ENCODE measurements at places on chromosomes 12 and 14.

DNA sequence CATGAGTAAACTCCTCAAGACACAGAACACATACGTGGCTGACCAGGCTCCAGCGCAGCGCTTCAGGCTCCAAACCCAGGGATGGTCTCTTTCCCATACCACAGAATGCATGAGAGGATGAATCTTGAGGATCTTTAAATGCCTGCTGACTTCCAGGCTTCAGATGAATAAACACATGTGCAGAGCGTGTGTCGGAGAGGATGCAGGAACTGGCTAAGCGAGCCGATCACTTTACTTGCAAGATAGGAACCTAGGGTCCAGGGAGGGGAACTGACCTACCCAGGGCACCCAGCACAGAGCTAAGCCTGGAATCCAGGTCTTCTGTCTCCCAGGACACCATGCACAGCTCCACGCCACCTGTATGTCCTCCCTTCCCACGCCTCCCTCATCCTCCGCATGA, 209.8 kb downstream of the BCL11B start:
- DNase-seq: no peak

- DNase-seq: no peak
These were observed 68.6 kb downstream of the TGFB3 start for GRCh38 chr14:75913183-75913582.

DNA sequence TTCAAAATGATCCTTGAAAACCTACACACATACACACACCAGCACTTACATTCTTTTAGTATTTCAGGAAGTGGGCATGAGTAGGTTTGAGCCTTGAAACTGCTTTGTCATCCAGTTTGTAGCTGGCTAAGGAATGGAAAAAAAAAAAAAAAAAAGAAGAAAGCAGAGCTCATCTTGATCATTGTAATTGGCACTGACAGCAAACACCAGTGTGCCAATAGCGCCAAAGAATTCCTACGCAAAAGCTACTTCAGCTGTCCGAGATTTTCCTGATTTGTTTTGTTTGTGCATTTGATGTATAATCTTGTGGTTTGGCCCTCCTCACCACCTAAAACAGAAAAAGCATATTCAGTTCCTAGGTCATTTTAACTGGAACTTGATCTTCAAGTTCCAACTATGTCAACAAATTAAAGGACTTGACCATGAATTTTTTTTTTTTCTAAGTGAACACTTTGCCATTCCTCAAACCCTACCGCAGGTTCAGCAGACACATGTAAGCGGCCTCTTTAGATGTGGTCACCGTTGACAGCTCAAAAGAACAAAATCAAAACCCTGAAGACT, 57.3 kb downstream of the FLRT2 start:
- no peak for DNase-seq

DNA sequence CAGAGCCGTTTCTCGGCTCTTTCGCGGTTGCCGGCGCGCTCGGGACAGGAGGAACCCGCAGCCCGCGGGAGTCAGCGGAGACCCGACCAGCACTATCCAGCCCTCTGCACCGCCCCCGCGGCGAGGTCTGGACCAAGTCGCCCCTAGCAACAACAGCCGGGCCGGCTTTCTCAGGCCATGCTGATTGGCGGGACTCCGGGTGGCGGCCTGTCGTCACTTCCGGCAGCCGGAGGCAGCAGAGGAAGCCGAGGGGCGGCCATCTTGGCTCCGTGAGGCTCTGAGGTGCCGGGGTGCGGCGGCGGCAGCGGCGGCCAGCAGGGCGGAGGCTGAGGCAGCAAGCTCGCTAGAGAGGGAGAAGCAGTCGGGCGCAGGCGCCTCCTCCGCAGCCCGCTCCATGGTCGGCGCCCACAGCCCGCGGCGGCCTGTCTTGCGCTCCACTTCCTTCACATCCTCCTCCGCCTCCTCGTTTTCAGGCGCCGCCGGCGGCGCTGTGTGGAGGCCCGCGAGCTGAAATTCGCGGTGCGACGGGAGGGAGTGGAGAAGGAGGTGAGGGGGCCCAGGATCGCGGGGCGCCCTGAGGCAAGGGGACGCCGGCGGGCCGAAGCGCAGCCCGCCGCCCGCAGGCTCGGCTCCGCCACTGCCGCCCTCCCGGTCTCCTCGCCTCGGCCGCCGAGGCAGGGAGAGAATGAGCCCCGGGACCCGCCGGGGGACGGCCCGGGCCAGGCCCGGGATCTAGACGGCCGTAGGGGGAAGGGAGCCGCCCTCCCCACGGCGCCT, at the start of gene MARK3:
TSS of gene MARK3 (plus strand) at position 264 of the 777 bp plus-strand sequence. CDS start 615 bp downstream, outside the sequence.
- DNase-seq: peak; percentile 91

DNA sequence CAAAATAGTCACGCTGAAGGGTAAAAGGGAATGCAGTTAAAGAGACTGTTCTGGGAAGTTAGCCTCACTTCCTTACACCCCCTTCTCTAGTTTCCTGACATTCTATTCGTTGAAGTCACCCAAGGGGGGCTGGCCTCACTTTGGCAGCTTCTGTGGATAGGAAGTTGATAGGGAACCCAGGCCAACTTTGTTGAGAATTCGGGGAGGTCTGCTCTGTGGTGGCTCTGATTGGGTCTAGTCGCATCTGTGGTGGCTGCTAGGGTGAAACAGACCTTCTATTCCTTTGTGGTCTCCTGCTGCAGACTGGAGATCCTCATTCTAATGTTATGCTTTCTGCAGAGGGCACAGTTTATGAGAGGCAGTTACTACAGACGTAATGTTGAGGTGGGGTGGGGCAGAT, 28.8 kb upstream of the GZMB start:
- peak; percentile 34 for DNase-seq

- DNase-seq: no peak
These were observed 572.0 kb upstream of the ATP2B1 start for GRCh38 chr12:90280564-90281058.

- DNase-seq: no peak
These were observed 6.6 kb upstream of the TNFAIP2 start for GRCh38 chr14:103116636-103117035.

GRCh38 chr12:44031472-44032185, 195.7 kb downstream of the TMEM117 start:
- no peak for DNase-seq

- no peak for DNase-seq
These were observed 70.3 kb downstream of the SPPL3 start for GRCh38 chr12:120833849-120834248.

- peak; percentile 5 for DNase-seq
These were observed 4.3 kb upstream of the AP1G2 start for GRCh38 chr14:23571701-23572523.

GRCh38 chr12:111086947-111087700, 166.7 kb upstream of the MYL2 start:
- no peak for DNase-seq

- no peak for DNase-seq
These were observed 13.0 kb upstream of the UBC start for GRCh38 chr12:124927201-124928094.

DNA sequence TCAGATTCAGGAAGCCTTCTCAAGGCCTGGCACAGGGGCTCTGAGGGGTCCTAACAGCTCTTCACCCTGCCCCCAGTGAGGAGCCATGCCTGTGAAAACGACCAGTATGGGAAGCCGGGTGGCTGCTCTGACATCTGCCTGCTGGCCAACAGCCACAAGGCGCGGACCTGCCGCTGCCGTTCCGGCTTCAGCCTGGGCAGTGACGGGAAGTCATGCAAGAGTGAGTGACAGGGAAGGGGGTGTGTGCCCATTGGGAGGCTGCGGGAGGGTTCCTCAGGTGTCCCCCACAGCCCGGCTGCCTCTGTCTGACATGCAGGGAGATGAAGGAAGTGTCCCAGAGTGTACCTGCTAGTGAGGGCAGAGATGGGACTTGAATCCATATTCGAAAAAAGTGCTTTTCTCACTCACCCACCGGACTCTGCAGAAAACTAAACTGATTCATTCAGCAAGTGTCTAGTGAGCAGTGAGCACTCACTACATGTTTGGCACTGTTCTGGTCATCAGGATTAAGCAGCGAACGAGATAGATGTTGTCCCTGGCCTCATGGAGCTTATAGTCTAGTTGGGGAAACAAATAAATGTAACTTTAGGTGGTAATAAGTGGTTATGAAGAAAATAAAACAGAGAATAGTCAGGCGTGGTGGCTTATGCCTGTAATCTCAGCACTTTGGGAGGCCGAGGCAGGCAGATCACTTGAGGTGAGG, 9.4 kb upstream of the LRP1-AS start:
- DNase-seq: no peak

DNA sequence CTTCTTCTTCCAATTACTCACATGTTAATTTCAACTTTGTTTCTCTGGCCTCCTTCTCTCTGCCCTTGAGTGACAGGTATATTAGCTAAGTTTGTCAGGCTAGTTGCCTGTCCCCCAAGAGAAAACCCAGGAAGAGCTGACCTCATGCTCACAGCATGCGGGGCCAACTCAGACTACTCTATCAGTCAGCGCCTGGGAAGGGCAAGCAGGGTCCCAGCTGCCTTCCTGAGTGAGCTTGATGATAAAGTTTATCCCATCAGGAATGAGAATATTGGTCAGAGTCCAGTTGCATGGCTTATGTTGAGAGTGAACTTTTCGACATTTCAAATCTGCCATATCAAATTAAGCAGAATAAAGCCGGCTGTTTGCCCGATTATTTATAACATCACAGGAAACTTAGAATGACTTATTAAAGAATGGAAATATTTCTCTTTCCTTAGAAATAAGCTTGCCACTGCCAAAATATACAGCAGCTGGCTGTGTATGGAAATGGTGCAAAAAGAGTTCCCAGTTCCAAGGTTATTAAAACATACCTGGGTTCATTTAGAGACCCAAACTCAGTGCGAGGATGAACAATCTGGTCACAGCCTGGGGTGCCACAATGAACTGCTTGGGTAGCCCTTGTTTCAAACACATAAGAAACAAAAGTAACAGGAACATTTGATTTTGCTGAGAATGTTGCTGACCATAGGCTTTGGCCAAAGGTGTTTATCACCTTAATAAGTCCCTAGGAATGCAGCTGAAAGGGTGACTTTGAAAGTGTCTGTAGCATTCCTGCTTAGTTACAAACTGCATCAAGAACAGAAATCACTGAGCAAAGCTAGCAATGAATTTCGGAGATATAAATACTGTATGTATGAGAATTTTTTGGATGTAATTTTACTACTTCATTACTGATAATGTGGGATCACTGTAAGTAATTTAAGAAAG, 1553.8 kb upstream of the FLRT2 start:
- DNase-seq: no peak

- no peak for DNase-seq
These were observed 1.8 kb downstream of the ISCA2 start for GRCh38 chr14:74495356-74495755.

- DNase-seq: no peak
These were observed at the start of gene ACVRL1 for GRCh38 chr12:51907083-51907855. ACVRL1 (plus strand) TSS chr12:51907504; CDS start chr12:51912475, 4,971 bp downstream.

DNA sequence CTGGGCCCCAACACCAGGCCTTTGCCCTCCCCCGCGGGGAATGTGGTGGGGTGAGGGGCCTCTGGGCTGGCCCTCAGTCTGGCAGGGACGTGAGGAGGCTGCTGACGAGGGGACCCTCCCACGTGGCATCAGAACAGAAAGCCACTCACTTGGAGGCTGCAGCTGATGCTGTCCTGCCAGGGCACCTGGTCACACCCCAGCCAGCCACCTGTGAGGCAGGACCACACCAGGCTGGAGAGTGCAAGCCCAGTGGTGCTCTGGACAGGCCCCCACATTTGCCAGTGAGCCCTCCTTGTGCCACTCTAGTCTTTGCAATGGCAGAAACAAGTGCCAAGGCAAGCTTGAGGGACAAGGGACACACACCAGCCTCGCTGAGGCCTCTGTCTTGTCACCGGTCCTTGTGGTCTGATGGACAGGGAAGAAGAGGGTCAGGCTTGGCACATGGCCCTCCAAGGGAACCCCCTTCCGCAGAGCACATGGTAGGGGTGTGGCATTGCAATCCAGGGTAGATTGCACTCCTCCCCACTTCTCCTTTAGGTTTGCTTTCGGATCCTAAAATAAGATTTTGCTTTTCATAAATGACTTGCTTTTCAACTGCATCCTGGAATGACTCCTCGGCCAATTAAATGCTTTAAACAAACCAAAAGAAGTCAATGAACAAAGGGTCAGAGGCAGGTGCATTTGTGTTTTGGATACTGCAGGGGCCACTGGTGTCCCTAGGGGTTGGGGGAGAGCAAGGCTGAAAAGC, 53.7 kb downstream of the CCDC88C start:
- DNase-seq: no peak

DNA sequence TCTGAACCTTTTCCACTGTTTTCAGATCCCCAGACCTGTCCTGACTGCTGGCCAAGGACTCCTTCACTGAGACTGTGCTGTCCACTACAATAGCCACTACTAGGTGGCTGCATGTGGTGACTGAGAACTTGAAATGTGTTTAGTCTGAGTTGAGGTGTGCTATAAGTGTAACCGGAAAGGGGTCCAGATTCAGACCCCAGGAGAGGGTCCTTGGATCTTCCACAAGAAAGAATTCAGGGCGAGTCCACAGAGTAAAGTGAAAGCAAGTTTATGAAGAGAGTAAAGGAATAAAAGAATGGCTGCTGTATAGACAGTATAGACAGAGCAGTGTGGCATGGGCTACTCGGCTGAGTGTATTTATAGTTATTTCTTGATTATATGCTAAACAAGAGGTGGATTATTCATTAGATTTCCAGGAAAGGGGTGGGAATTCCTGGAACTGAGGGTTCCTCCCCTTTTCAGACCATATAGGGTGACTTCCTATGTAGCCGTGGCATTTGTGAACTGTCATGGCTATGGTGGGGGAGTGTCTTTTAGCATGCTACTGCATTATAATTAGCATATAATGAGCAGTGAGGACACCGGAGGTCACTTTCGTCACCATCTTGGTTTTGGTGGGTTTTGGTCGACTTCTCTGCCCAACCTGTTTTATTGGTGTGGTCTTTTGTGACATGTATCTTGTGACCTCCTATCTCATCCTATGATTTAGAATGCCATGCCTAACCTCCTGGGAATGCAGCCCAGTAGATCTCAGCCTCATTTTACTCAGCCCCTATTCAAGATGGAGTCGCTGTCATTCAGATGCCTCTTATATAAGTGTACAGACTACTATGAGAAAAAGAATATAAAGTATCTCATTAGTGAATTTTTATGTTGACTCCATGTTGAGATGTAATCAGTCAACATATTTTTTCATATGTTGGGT, 70.0 kb upstream of the SRSF5 start:
- DNase-seq: no peak

DNA sequence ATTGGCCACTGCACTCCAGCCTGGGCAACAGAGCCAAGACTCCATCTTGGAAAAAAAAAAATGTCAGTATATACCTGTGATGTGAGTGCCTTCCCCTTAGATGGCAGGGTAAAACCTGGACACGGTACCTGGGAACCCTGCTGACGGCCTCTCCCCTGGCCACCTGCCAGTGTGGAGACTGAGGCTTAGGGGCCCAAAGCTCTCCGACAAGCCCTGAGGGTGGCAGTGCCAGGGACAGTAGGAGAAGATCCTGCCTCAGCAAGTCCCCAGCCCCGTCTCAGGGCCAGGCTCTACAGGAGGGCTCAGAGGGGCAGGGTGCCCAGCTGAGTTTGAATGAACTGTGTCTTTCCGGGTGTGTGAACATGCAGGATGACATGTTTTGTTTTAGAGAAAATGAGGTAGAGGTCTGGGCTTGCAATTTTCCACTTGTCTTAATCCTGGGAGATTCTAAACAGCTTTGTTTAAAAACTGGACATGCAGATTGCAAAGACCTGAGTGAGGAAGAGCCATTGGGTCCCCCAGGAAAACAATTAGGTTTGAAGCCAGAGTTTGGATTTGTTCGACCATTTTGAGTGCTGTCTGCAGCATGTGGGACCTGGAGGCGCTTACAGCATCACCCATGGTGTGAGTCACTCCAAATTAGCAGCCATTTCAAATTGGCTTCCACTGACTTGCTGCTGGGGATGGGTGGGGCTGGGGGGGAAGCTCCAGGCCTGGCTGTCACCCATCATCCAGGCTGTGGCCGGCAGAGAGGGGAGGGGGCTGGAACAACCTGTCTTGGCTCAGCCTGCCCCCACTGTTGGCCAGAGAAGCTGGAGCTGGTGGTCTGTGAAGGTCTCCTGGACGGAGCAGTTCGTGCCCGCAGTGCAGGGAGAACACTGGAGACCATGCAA, 10.8 kb downstream of the TSPAN9 start:
- no peak for DNase-seq

Data from KG1 (cell line).